ENCODE measurements at places on chromosomes 3 and 15. TPM values are rescaled to one million over a fixed set of nuclear protein-coding genes. Genes with fewer than 3 reads are reported as not detected.
A peak's percentile ranks its signal among the peaks of the same experiment; 100 is the strongest.

Gene OGG1
- total RNA-seq: 40.4 TPM

GRCh38 chr3:46974421-46975171 lies 1.9 kb downstream of the CCDC12 start:
- DNase-seq: no peak

DNA sequence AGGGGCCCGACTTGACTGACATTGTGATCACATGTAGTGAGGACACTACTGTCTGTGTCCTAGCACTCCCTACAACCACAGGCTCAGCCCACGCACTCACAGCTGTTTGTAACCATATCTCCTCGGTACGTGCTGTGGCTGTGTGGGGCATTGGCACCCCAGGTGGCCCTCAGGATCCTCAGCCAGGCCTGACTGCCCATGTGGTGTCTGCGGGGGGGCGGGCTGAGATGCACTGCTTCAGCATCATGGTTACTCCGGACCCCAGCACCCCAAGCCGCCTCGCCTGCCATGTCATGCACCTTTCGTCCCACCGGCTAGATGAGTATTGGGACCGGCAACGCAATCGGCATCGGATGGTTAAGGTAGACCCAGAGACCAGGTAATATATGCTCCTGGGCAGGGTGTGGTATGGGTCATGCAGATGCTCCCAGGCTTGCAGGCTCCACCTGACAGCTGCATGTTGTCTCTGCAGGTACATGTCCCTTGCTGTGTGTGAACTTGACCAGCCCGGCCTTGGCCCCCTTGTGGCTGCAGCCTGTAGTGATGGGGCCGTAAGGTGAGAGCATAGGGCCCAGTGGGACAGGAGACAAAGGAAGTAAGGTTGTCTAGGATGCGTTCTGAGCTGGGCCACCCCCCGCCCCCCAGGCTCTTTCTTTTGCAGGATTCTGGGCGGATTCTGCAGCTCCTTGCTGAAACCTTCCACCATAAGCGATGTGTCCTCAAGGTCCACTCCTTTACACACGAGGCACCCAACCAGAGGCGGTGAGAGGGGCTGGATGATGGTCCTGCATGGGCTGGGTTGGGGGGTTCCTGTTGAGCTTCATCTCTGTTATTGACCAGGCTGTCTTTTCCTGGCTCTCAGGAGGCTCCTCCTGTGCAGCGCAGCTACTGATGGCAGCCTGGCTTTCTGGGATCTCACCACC lies 4.4 kb downstream of the DALRD3 start:
- DNase-seq: peak; percentile 39

Gene CLDN16
- not detected for total RNA-seq

Gene FES
- 3.0 TPM for total RNA-seq

GRCh38 chr15:23572844-23573243 lies 7.4 kb downstream of the MKRN3 start:
- no peak for DNase-seq

Gene MAPKAPK3
- 36.4 TPM for total RNA-seq

- DNase-seq: no peak
Observed at GRCh38 chr3:13145131-13145825, 72.0 kb upstream of the IQSEC1 start.

Gene MORC1
- not detected for total RNA-seq

Gene DPPA2
- not detected for total RNA-seq

Gene RTP2
- total RNA-seq: not detected

DNA sequence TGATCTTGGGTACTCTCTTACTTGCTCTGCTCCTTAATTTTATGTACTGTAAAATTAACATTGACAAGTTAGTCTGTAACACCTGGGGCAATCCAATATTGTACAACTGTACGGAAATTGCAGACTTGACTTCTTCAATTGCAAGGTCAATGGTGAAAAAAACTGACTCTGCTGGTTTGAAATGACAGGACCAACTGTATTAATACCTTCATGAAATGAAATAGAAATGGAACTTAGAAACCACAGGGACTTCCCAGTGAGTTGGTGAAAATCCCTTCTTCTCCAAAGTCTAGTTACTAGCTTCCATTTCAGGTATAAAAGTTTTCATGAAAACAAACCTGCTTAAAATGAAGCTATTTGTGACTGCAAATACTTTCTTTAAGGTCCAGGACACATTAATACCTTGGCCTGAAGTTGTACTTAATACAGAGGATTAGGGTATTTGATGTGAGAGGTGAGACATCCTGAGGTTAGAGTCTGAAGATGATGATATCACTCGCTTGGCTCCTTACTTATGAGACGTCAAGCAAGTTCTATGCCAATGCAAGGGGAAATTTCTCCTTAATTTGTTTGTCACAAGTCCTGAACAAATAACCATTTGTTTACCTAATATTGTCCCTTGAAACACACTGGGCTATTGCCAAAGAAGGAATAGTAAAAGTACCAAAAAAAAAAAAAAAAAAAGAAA lies 226.2 kb upstream of the TP63 start:
- no peak for DNase-seq

Gene GOLGA6D
- not detected for total RNA-seq

- DNase-seq: no peak
Observed at GRCh38 chr3:156762631-156763185, 63.4 kb upstream of the LEKR1 start.

- DNase-seq: no peak
Observed at GRCh38 chr3:45611209-45611608, 16.7 kb downstream of the LIMD1 start.

DNA sequence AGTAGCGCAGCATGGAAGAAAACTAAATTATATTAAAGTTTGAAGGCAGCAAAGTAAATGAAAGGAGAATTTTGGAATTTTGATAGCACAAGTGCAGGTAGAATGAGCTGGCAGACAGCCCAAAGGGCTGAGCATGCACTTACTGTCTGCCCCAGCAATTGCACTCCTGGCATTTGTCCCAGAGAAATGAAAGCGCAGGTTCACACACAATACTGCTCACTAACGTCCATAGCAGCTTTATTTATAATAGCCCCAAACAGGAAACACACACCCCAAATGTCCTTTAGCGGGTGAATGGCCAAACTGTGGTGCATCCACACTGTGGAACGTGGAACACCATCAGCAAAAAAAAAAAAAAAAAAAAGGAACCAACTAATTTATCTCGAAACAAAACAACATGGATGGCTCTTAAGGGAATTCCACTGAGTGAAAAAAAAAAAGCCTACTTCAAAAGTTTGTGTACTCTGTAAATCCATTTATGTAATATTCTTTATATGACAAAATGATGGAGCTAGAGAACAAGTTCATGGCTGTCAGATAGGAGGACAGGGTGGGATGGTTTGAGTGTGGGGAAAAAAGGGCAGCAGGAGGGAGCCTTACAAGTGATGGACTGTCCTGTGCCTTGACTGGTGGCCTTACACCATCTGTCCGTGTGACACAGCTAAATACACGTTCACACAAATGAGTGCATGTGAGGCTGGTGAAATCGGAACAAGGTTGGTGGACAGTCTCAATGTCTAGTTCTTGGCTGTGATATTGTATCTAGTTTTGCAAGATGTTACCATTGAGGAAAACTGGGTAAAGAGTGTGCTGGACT lies 6.0 kb upstream of the TM2D3 start:
- DNase-seq: no peak

DNA sequence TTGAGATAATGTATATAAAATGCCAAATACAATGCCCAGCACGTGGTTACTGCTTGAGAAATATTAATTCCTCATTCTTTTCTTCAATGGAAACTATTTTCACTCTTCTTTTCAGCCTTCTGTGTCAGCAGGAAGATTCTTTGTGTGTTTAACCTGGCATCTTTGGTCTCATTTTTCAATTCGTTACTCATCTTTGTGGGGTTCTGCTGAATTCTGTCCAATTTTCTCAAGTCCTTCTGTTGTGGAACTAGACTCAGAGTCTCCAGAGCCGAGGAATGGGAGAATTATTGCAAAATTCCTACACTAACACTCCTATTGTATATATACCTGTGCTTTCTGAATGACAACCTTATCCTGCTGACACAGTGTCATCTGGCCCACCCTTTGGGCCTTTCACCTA lies 96.8 kb upstream of the RGMA start:
- DNase-seq: no peak

GRCh38 chr15:25971053-25971452 lies 107.9 kb upstream of the ATP10A start:
- no peak for DNase-seq

DNA sequence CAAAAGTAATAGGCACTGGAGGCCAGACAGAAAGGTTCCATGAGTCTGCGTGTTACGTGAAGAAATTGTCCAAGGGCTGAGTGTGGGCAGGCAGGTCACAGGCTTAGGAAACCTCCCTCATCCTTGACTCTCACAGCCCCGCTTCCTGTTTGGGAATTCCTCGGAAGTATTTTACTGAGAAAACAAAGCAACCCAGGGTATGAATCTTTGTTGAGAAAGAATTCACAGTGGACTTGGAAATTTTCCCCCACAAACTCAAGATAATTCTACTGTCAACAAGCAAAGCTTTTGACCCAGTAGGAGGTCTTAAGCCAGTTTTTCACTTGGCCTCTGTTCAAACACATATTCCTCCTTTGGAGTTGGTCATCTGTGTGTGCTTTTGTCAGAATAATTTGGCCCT lies 377.1 kb upstream of the TPM1 start:
- no peak for DNase-seq

DNA sequence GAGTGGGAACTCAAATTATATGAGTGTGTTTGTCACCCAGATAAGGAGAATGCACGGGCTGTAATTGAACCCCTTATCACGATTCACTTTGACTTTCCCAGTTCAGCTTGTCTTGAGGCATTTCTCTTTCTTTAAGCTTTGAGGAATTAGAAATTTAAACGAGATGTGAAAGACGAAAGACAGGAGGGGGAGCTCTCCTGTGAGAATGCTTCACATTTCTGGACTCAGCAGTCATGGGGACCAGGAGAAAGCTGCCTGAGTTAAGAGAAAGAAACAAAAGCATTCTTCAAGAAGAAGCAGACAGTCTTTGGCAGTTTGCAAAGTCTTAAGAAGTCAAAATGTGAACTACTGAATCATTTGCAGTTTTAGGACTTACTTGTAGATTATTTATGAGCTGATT lies 205.6 kb downstream of the NECTIN3 start:
- no peak for DNase-seq

Gene TMEM158
- total RNA-seq: not detected

Gene CYP19A1
- not detected for total RNA-seq

DNA sequence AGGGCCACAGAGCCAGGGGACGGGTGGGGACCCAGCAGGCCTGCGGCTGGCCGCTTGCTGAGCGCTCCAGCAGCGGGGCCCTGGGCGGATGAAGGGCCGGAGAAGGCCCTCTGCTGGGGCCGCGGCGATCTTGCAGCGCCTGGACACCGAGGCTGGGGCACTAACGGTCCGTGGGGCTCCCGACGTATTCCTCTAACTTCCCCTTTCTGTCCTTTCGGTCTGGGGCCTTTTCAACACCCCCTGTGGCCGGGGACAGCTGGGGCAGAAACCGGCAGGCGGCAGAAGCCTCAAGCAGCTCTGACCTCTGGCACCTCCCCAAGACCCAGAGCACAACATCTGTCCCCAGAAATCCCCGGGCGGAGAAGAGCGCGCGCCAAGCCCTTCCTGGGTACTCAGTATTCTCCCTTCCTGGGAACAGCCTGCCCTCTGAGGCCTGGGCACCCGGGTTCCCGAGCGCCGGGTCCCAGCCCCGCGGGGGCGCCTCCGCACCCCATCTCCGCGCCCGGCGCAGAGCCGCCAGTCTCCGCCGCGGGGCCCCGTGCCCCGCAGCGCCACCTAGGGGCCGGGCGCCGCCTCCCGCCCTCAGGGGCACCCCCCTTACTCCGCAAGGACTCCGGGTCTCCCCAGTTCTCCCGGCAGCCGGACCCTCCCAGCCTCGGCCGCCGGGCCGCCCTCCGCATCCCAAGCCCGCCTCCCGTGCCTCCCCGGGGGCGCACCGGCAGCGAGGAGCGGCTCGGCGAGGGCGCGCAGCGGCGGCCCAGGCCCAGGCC lies 582 bp upstream of the SLCO3A1 start:
- peak; percentile 70 for DNase-seq

DNA sequence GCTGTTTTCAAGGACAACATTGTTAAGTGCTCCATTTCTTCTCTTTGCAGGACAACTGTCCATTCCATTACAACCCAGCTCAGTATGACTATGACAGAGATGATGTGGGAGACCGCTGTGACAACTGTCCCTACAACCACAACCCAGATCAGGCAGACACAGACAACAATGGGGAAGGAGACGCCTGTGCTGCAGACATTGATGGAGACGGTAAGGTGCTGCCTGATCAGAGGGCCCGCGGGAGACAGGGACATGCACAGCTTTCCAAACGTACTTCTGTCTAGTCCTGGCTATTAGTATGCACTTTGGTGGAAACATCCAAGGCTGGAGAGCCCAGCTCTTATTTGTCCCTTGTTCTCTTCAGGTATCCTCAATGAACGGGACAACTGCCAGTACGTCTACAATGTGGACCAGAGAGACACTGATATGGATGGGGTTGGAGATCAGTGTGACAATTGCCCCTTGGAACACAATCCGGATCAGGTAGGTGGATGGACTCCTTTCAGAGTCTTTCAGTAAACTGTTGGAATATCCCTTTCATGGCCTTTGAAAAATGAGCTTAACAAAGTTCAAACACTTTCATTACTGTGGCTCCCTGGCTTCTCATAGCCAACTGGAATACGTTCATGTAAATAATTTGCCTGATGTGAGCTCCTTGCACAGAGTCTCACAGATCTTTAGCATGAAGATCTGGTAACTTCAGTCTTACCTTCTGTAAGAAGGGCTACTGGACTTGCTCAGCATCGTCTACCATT lies 10.4 kb downstream of the THBS1 start:
- DNase-seq: no peak

Gene PLA2G4E
- total RNA-seq: not detected

- DNase-seq: no peak
Observed at GRCh38 chr15:71712182-71712581, 98.2 kb upstream of the NR2E3 start.
